ENCODE measurements at places on chromosomes 5 and 9.

DNA sequence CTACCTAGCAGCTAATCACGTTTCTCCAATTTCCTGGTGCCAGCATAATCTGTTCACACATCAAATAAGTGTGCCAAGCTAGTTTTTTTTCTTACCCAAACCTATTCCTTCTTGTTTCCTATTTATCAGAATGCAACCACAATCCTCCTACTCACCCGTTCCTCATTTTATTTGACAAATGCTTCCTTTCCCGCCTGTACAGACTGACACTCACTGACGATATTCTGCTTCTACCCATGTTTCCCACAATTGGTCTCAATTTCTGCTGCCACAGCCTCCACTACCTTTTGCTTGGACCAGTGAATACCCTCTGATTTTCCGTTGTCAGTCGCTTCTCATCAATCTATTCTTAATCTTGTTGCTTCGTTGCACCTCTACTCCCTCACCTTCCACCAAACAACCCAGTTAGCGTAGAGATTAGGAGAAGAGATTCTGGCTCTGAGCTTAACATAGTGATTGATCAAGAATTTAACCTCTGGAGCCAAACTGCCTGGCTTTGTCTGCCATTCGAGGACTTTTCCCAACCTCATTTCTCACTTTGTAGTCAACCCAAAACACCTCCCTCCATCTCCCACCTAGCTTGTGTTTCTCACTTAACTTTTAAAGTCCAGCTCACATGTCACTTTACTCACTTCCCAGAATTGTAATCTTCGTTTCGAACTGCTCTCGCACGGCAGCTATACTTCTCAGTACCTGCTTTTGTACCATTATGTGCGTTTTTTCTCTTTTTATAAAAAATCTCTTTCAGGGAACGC is 729 bp upstream of the TMEM38B start:
- peak; percentile 16 for DNase-seq

GRCh38 chr9:122297512-122297911 is 32.8 kb downstream of the MRRF start:
- no peak for DNase-seq

DNA sequence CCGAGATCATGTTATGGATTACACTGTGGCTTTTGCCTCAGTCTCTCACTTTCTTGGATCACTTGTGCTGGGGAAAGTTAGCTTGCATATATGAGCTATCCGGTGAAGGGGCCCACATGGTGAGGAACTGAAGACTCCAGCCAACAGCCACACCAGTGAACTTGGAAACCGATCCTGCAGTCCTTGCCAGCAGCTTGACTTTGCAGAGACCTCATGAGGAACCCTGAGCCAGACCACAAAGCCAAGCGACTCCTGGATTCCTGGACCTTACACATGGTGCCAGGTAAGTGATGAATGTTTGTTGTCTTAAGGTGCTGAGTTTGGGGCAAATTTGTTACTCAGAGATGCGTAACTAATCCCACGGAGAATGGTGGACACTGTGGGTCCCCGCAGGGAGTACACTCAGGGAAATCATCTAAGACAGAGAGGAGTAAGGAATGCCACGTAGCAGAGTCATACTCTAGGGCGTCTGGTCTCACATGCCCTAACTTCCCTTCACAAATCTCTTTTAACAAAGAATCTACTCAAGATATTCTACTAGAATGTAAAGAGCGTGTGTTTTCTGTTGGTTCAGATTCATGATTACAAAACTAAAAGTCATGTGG is 76.5 kb upstream of the PJA2 start:
- no peak for DNase-seq

- no peak for DNase-seq
Observed at GRCh38 chr5:155556222-155556621, 542.7 kb downstream of the KIF4B start.

DNA sequence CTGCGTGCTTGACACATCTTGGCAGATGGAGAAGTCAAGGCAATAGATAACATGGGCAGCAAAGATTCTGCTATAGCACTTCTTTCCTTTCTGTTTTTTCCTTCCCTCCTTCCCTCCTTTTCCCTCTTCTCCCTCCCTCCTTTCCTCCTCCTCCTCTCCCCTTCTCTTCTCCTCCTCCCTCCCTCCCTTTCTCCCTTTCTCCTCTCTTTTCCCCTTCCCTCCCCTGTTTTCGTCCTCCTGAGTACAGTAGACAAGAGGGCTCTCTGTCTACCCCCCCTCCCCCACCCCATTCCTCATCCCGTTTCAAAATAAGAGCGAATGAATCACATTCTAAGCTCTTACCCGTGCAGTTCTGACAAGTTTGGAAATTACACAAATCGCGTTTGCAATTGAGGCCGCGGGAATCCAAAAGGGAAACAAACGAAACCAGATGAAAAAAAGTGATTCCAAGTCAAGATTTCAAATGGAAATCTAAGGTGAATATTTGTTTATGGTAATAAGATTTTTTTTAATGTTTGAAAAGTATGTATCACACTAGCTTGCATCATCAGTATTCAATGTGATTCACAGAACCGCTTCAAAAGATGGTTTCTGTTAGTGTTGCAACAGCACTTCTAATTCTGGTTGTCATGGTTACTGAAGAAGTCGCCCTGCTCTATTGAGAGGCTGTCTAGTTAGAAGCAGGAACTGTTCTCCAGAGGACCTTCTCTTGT is 1.3 kb downstream of the NIM1K start:
- peak; percentile 90 for DNase-seq

GRCh38 chr9:74281674-74282073 is 215.5 kb upstream of the RORB start:
- no peak for DNase-seq

DNA sequence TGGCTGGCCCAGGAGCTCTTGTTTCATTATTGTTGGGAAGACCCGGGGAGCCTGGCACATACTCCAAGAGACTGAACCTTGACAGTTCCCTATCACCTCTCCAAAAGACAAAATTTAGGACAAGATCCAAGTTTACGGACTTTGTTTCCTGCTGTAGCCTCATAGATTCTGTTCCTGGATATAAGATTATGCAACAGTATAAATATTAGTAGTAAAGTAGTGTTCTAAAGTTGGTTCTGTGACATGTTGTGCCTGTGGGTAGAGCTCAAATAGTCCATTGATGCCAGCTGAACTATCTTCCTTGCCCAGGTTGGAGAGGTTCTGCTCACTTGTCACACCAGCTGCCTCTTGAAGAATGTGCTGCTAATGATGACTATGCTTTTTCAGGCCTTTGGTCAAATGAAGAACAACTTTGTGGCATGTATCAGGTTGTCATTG is 430.2 kb downstream of the DMAC1 start:
- no peak for DNase-seq

- DNase-seq, result peak; percentile 99
Observed at GRCh38 chr5:159905496-159905895, 10.8 kb upstream of the ADRA1B start.

GRCh38 chr5:33601881-33602280 is 161.1 kb downstream of the TARS1 start:
- no peak for DNase-seq

- peak; percentile 67 for DNase-seq
Observed at GRCh38 chr9:6147846-6148245, 67.8 kb upstream of the IL33 start.

DNA sequence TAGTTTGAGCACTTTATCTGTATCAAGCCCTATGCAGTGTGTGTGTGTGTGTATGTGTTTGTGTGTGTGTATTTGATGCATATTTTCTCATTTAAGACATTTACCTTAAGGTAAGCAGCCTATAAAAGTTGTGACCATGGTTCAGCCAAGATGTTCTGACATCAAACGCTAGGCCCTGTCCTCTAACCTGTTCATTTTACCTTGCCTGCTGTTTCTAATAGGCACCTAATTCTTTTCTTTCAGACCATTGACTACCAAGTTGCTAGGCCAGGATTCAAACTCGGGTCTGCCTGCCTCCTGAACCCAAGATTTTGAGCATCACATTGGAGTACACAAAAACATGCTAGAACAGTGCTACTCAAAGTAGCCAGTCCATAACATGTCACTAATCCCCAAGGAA is 274.5 kb downstream of the PLK2 start:
- no peak for DNase-seq

DNA sequence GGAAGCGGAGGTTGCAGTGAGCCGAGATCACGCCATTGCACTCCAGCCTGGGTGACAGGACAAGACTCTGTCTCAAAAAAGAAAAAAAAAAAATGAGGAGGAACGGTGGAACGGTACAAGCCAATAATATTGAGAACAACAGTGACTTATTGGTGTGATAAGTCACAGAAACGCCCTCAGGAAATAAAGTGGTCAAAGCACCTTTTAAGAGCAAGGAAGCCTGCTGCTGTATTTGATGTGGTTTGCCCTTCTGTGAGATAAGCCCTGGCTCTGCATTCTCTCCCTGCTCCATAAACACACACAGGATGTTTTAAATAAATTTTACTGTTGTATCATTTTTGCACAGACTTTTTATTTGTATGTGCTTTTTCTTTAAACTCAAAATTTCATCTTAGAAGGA is 269.9 kb upstream of the MSX2 start:
- DNase-seq, result peak; percentile 84

- peak; percentile 89 for DNase-seq
Observed at GRCh38 chr5:109743770-109744212, 54.1 kb downstream of the MAN2A1 start.

DNA sequence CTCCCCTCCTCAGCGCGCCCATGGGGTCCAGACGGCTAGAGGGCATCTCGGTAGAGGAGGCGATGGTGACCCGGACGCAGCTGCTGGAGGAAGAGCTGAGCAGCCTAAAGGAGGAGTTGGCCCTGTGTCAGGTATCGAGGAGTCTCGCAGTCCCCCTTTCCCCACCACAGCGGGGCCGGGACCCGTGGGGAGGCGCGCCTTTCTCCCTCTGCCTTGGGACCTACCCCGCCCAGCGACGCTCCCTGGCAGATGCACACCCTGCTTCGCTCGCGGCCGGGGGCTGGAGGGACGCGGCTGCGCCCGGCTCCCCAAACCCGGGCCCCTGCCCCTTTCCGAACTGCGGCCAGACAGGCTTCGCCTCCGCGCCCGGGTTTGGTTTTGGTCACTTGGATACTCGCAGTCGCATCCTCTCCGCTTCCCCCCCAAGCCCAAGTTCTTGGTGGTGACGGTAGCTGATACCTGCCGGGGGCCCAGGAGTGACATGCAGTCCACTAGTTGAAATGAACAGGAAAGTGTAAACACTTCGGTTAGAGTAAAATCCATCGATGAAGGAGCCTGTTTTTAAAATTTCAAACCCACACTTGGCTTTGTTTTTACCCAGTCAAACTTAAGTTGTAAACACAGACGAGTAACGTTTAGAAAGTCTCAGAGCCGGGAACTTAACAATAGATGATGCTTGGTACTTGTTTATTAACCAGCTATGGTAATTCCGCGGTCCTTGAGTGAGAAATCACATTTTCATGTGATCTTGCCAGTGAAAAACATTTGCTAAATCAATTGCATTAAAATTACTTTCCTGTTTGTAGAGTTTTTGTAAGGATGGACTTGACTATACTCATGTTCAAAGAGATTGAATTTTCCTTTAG is 688 bp downstream of the CNTLN start:
- peak; percentile 60 for DNase-seq

DNA sequence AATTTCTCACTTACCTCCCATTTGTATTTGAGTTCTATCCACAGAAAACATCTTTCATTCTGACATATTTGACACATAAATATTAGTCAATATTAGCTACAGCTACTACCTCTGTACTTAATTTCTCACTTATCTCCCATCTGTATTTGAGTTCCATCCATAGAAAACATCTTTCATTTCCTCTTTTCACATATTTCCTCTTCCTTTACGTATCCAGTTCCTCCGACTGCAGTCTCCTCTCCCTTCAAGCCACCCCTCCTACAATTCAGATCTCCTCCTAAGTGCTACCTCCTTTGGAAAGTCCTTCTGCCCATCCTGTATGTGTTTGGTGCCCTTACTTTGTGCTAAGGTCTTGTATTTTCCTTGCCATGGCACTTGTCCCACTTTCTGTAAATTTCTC is 1.6 kb downstream of the SREK1IP1 start:
- no peak for DNase-seq

DNA sequence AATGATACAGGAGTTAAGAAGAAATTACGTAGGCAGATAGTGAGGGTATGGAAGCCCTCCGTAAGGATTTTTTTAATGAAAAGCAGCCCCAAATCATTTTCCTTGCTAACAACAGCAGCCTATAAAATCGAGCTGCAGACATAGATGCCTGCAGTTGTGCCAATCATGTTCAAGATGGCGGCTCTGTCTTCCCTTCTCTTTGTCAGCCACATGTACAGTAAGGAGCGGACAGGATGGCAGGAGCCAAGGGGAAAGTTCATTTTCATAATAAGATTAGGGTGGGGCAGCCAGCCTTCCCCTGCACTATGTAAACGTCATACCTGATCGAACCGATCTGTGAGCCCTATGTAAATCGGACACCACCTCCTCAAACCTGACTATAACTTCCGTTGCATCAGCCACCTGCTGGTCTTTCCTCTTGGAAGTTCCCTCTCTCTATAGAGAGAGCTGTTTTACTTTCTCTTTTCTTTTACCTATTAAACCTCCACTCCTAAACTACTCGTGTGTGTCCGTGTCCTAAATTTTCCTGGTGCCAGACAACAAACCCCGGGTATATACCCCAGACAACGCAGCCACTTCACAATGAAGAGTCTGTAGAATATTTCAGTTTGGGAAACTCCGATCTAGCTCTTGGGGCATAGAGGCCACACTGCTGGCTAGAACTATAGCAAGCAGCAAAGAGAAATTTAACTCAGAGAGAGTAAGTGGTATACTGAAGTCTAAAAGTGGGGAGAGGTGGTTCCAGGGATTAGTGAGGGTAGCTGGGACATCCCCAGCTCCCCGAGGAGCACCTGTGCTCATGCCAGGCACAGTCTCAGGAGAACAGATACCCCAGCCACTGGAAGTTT is 20.8 kb upstream of the SLC24A2 start:
- peak; percentile 1 for DNase-seq

DNA sequence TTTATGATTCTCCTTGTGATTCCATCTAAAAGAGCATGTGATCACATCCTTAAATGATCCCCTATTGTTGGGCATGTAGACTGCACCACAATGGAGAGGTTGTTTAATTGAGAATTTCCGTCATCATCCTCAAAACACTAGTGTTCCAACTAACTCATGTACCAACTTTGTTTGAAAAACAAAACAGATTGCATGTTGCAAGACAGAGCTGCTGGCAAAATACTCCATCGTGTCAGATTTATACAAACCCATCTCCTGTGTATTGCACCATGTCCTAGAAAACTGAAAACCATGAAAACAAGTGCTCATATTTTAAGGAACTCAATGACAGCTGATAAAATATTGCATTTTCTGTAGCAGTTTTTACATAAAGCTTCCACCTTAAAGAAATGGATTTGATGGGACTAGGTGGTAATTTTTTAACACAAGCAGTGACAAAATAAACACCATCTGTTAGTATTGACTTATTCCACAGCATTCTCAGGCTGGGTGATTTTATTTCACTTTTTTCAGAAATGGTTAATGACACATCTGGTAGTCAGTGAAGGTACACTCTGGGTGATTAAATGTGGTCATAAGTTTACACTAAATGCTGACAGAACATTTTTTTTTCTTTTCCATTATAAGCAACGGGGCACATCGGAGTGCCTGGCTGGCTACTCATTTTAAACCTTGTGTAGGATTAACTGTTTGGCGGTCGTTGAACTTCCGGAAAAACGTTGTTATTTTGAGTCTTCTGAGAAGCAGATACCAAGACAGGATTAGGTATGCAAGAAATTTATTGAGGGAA is 602.9 kb upstream of the WWC1 start:
- DNase-seq, result peak; percentile 63
